ENCODE measurements at places on chromosomes 1 and 21. TPM values are rescaled to one million over a fixed set of nuclear protein-coding genes. Genes with fewer than 3 reads are reported as not detected.

Gene UBASH3A
- not detected for total RNA-seq

Gene MMP23B
- total RNA-seq = 0.29 TPM

Gene HAPLN2
- total RNA-seq = not detected

Gene FCRLA
- not detected for total RNA-seq

Gene AKR1A1
- 135 TPM for total RNA-seq

Gene GPR52
- total RNA-seq = 1.6 TPM

Gene DCST1
- total RNA-seq = not detected

Gene FCRL4
- total RNA-seq = under 0.01 TPM

Gene PLCH2
- under 0.01 TPM for total RNA-seq

Gene MSH4
- total RNA-seq = 0.10 TPM

Gene MANEAL
- total RNA-seq = 2.0 TPM

Gene KRTAP11-1
- total RNA-seq = not detected
